Hypothalamus (tissue), 51 donors: ENCODE measurements at places on chromosomes 16 and 17.

- no peak for DNase-seq
Measured at GRCh38 chr17:6452471-6453266, 8.4 kb downstream of the PIMREG start.

DNA sequence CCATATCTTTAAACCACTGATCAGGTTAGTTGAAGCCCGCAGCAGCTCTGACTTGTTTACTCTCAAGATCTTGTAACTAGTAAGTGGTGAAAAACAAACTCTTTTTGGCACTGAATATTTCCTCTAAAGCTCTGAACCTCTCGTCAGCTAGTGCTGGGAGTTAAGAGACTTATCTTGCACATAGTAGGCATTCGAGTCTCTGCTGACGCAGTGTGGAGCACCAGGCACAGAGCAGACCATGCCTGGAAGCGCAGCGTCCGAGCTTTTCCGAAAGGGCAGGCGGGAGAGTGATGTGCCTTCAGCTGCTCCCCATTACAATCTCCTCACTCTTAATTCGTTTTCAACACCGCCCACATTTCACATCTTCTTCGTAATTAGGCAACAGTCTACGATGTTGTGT, 63.0 kb downstream of the SMG6 start:
- DNase-seq, result no peak

GRCh38 chr16:79805621-79806020, 205.1 kb upstream of the MAF start:
- DNase-seq, result no peak

GRCh38 chr17:81909966-81910839, 996 bp downstream of the PCYT2 start:
- no peak for DNase-seq

DNA sequence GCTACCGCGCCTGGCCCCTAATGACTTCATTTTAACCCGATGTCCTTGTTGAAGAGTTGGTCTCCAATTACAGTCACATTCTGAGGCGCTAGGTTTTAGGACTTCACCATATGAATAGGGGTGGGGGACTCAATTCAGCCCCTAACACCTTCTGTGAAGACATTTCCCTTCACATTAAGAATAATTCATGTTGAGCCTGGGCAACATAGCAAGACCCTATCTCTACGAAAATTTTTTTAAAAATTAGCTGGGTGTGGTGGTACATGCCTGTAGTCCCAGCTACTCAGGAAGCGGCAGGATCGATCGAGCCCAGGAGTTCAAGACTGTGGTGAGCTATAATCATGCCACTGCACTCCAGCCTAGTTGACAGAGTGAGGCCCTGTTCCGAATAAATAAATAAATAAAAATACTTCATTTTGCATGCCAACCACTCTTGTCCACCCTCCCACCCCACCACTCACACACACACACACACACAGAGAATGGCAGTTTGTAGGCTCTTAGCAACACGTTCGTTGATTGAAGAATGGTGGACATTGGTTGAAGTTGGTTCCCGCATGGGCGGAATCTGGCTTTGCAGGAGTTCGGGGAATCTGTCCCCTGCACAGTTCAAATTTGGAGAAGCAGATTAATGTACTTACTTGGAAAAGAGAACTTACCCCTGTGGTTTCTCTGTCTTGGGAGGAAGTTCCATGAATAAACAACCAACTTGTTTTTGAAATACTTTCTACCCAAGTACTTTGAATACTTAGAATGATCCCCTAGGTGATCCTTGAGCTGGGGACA, 27.8 kb upstream of the TVP23A start:
- no peak for DNase-seq

GRCh38 chr16:73040136-73040535, 7.8 kb downstream of the ZFHX3 start:
- no peak for DNase-seq

GRCh38 chr17:47801176-47801765, 20.3 kb downstream of the OSBPL7 start:
- no peak for DNase-seq

DNA sequence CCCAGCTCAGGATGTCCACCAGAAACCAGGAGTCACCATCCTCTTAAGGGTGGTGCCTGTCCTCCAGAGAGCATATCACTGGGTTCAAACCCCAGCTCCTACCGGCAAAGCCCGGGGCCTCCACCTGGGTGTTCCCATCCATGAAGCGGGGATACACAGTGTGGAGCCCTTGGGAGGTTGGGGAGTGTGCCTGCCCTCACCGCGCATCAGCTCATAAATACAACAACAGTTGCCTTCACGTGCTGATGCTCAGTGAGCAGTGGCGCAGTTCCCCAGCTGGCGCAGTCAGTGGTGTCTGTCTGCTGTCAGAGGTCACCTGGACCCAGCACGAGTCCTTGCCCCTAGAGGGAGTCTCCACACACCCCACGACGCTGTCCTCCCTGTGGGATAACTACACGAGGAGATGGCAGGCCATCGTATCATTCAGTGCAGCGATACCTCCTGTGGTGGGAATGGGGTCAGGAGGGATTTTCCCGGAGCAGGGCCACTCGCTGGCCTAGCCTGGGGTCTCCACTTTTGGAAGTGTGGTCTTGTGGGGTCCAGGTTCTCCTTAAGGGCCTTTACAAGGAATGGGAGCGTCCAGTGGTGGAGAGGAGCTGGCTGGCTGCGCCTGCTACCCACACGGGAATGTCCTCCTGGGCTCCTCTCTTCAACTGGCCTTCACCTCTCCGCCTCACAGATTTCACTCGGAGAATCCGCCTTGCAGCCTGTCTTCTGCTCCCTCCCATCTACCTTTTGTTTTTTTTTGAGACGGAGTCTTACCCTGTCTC, 2.3 kb upstream of the ELOB start:
- DNase-seq, result no peak

- DNase-seq, result no peak
Measured at GRCh38 chr17:2064980-2065785, 10.3 kb downstream of the HIC1 start.

DNA sequence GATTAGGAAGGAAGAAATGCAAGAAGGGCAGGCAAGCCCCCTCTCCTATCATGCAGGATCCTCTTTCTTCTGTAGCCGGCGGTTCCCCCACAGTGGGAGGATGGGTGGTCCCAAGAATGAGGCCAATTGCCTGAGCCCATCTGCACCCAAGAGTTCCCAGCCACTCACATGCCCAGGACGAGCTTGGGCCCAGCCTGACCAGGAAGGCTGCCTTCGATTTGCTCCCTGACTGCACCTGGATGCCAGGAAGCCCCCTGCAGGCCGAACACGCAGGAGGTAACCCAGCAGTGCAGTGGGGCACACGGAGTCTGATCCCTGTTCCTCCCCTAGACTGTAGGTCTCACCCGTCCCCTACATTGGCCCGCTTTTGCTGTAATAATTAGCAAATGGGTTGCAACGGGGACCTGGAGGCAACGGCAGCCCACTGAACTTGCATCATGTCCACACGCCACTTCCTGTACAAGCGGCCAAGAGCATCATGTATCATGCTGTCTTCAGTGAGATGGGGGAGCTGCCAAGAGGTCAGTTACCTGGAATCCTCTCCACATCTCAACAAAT, 67.5 kb downstream of the AMFR start:
- DNase-seq, result no peak

- DNase-seq, result no peak
Measured at GRCh38 chr17:31510308-31511194, 119.1 kb downstream of the RAB11FIP4 start.

DNA sequence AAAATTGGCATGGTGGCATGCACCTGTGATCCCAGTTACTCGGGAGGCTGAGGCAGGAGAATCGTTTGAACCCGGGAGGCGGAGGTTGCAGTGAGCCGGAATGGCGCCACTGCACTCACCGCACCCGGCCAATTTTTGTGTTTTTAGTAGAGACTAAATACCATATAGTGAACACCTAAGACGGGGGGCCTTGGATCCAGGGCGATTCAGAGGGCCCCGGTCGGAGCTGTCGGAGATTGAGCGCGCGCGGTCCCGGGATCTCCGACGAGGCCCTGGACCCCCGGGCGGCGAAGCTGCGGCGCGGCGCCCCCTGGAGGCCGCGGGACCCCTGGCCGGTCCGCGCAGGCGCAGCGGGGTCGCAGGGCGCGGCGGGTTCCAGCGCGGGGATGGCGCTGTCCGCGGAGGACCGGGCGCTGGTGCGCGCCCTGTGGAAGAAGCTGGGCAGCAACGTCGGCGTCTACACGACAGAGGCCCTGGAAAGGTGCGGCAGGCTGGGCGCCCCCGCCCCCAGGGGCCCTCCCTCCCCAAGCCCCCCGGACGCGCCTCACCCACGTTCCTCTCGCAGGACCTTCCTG, at the start of gene HBQ1:
Gene HBQ1, plus strand, starts transcription at position 359 of the 575 bp plus-strand sequence. Its CDS starts 28 bp downstream, at position 387.
- DNase-seq, result no peak

DNA sequence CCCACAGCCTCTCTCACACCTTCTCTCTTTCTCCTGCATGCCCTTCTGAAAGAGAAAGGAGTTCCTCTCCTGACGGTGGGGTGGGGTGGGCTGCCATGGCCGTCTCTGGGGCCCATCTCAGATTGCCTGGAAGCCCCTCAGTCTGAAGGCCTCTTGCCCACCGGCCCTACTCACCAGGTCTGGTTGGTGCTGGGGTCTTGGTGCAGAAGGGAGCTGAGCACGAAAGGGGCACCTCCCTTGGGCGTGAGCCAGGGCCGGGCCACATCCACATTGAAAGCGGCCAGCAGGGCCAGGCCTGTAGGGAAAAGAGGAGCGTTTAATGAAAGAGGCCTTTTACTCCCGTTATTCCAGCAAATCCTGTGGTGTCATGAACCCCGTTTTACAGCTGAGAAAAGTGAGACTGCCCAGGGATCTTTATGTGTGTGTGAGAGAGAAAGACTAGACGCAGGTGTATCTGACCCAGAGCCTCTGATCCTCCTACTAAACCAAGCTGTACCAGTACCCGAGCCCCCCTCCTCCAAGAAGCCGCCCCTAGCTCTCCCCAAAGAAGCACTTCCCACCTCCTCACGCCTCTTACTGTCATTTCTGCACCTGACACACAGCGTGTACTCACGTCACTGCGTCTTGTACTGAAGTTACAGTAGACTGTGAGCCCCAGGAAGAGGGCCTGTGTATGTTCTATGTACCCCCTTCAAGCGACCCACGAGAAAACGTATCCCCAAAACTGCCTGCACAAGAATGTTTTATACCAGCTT, 23.4 kb downstream of the ITGAE start:
- DNase-seq, result no peak

GRCh38 chr16:80754476-80754875, 49.9 kb downstream of the CDYL2 start:
- DNase-seq, result no peak

GRCh38 chr17:55295411-55296170, 30.8 kb downstream of the HLF start:
- DNase-seq, result no peak

GRCh38 chr17:39629898-39630297, 3.1 kb downstream of the PPP1R1B start:
- no peak for DNase-seq

GRCh38 chr16:51107742-51108141, 43.3 kb downstream of the SALL1 start:
- DNase-seq, result no peak

GRCh38 chr17:7747635-7748071, 30.1 kb downstream of the DNAH2 start:
- DNase-seq, result no peak

DNA sequence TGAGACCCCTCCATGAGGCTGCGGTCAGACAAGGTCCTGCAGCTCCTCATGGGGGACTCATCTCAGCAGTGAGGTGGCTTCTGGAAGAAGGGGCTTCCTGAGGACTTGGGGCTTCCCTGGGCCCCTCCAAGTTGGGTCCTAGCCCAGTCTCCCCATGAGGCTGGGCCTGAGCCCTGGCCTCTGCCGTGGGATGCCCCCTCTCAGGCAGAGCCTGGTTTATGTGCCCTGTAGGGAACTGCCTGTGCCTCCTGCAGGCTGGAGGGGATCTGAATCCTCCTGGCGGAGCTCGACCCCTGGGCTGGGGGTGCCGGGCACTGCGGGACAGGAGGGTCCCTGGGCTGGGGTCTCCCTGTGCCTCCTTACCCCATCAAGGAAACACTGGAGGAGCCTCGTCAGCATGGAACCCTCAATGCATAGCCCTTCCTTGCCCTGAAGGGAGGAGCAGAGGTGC, 45.8 kb downstream of the TNFRSF13B start:
- no peak for DNase-seq

DNA sequence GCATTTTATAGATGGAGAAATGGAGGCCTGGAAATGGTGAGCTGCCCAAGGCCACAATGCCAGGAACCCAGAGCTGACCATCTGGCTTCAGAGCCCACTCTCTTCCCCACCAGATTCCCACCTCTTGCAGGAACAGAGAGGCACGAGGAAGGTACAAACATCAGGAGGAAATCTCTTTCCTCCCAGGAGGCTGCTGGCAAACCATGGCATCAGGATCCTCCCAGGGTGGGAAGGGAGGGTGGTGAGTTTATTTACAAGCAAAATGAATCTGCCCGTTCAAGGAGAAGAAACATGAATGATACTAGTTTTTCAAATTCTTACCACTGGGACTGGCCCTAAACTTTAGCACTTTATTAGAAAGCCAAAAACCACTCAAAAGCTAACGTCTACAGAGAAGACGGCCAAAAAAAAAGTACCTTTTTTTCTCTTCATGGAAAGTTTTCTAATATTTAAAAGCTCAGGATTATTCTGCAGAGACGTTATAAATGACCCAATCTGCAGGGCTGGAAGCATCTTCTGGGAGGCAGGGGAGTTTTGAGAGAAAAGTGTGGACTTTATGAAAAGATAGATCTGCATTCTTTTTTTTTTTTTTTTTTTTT, 79.1 kb downstream of the NXN start:
- DNase-seq, result no peak

- no peak for DNase-seq
Measured at GRCh38 chr17:80594431-80595269, 50.0 kb downstream of the RPTOR start.

DNA sequence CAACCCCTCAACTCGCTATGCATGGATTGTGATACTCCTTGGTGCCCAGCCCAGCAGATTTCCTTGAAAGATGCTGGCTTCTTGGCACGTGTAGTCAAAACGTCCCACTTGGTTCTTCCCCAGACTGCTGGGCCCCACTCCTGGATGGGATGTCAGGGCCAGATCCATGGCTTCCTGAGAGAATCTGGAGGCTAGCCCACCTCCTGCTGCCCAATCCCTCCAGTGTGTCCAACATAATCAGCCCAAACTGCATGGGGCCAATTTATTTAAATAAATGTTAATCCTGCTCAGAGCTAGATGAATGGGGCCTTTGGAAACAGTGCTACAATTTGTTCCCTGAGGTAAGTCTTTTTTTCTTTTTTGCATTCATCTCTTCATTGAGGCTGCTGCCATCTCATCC, 49.4 kb downstream of the WSB1 start:
- DNase-seq, result no peak

DNA sequence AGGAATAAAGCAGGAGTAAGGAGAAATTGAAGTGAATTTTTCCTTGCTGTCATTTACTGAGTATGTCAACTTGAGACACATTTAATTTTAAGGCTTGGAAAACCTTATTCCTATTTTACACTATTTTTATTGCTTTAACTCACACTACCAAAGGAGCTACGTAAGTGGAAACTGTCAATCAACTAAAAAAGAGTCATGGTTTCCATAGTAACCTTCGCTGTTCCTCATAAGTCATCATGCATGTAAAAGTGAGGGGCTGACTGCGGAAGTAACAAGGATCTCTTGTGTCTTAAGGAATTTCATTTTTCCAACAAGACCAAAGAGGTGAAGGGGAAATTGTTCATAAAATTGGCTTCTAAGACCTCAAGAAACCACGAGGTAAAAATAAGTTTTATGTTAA, 516.2 kb upstream of the CA10 start:
- no peak for DNase-seq
